ENCODE measurements at places on chromosomes 16 and 17. TPM values are rescaled to one million over a fixed set of nuclear protein-coding genes. Genes with fewer than 3 reads are reported as not detected.

- no peak for DNase-seq
Observed at GRCh38 chr17:65523853-65524664, 37.4 kb downstream of the AXIN2 start.

DNA sequence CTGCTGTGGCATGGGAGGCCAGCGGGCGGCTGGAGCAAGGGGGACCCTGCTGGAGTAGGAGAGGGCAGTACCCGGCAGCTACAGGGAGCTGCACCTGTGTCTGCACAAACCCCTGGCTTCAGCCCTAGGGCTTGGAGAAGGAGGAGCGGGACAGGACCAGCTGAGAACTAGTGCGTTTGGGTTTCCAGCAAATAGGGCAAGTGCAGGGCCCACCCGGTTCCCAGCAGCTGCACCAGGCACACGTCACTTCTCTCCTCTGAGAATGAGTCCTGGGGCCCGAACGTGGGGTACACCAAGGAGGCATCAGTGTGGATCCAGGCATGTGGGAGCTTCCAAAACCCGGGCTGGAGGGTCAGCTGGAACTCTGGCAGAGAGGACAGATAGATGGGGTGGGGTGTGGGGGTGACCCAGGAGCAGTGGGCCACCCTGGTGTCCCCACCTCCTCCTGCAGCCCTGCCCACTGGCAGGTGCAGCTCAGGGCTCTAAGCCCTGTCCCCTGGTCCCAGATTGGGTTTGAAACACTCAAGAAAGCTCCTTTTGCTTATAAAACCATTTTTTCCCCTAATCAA, 5.6 kb downstream of the C16orf89 start:
- DNase-seq: no peak

The HID1 gene
- polyA plus RNA-seq: 5.9 TPM

GRCh38 chr16:57151369-57151768, 34.5 kb downstream of the PSME3IP1 start:
- DNase-seq: no peak

- DNase-seq: no peak
Observed at GRCh38 chr16:11819798-11820197, 22.7 kb upstream of the ZC3H7A start.

DNA sequence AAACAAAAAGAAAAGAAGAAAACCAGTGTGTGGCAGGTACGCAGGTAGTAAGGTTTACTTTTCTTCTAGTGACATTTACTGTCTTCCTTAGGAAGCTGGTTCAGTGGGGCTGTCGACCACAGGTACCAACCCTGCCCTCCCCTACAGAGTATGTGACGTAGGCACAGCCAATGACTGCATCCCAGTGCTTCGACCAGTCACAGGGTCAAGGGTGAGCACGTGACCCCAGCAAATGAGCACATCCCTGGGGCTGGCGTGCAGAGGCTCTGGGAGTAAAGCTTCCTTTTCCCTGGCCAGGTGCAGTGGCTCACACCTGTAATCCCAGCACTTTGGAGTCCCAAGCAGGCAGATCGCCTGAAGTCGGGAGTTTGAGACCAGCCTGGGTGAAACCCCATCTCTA, 38.9 kb upstream of the PLCG2 start:
- no peak for DNase-seq

The RAC3 gene
- 6.0 TPM for polyA plus RNA-seq

GRCh38 chr16:53482123-53482522, 20.9 kb downstream of the AKTIP start:
- no peak for DNase-seq

The CCL4 gene
- polyA plus RNA-seq: 0.76 TPM

- DNase-seq: no peak
Observed at GRCh38 chr17:67911059-67911782, 85.0 kb downstream of the C17orf58 start.

DNA sequence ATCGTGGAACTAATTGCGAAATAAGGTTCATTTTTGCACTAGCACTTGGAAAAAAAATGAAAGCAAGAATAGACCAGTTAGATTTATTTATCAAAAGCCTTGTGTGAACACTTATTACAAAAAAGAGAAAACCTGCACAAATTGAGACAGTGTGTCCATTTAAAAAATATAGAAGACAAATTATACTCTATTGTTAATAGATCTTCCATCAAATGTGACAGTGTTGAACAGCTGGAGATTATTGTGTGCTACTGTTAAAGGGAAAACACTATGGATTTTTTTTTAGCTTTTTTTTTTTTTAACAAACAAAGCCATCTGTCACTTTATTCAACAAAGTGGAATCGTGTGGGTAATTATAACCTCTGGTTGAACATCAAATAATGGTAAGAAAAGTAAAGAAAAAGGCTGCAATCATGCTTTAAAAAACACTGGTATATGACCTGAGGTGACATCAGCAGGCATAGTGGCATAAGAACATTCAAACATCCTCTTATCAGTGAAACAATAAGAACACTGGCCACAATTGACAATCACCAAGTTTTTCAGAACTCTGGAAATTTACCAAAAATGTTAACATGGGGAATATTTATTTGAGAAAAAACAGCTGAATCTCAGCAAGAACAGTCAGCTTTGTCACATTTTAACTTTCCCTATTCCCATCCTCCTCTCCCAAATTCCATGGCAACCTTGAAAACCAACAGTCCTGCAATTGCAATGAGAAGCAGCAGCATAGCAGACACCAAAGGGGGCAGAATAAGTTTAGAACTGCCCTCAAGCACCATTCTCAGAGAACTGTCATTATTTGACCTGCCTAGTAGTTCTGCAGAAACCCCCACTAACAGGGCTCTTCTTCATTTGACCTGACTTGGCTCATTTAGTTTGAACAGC, 442.3 kb upstream of the MON1B start:
- no peak for DNase-seq

- no peak for DNase-seq
Observed at GRCh38 chr17:49402706-49403105, 12.0 kb downstream of the PHB1 start.

GRCh38 chr16:19393226-19394111, 24.2 kb upstream of the TMC5 start:
- DNase-seq: no peak

The SOCS1 gene
- polyA plus RNA-seq: 2.6 TPM

The UBB gene
- 1,502 TPM for polyA plus RNA-seq

The LGALS9 gene
- 8.5 TPM for polyA plus RNA-seq

GRCh38 chr17:62690168-62690897, 62.9 kb downstream of the MRC2 start:
- no peak for DNase-seq

GRCh38 chr16:57316390-57317017, 32.0 kb upstream of the PLLP start:
- no peak for DNase-seq

DNA sequence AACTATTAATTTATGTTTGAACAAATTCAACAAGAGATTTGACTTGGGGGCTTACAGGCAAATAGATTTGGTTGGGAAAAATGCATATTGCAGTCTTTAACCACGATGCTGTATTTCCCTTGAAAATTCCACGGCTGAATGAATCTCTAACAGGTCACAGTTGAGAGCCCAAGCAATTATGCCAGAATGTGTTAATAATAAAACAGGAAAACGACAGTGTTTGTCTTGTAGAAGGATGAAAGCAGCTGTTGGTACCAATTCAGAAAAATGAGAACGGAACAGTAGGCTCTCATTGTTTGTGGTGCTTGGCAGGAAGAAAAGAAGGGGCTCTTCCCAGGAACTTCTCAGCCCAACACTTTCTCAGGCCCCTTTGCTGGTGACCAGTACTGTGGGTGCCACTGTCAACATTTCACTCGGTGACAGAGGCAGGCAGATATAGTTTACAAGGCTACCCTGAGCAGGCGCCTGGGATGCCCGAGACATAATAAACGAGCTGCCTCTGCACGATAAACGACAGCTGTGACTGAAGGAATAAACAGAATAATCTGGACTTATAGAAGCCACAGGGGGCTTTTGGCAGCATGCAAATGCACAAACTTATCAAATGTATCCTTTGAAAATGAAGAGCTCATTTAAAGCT, 387.1 kb downstream of the HS3ST4 start:
- DNase-seq: no peak

DNA sequence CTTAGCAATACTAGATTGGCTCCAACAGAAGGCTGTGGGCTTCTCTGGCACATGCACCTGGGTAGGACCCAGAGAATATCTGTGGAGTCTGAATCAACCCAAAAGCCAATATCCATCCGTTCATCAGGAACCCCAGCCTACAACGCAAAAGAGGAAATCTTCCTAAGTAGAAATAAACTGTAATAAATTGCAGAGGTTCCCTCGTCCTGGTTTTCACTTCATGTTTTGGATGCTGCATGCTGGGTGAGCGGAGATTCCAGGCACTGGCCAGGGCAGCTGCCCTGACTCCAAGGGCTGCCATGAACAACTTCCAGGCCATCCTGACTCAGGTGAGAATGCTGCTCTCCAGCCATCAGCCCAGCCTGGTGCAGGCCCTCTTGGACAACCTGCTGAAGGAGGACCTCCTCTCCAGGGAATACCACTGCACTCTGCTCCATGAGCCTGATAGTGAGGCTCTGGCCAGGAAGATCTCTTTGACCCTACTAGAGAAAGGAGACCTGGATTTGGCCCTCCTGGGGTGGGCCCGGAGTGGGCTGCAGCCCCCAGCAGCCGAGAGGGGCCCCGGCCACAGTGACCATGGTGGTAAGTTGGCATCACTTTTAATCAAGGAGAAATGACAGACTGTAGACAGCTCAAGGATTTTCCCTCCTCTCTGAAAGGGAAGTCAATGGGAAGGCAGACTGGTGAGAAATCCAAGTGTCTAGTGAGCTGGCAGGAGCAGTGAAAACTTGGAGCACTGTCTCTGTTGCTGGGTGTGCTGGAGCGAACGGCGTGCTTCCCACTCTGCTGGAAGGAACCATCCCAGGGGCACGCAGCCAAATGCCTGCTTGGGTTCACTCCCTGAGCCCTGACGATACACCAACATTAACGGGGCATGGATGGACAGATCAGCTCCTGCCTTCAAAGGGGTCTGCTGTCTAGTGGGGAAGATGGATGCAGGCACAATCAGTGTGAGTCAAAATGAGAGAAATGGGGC, 10.7 kb upstream of the CIITA start:
- no peak for DNase-seq

- DNase-seq: no peak
Observed at GRCh38 chr17:78804777-78805176, 22.7 kb upstream of the CYTH1 start.

The GRAP gene
- polyA plus RNA-seq: 1.9 TPM

DNA sequence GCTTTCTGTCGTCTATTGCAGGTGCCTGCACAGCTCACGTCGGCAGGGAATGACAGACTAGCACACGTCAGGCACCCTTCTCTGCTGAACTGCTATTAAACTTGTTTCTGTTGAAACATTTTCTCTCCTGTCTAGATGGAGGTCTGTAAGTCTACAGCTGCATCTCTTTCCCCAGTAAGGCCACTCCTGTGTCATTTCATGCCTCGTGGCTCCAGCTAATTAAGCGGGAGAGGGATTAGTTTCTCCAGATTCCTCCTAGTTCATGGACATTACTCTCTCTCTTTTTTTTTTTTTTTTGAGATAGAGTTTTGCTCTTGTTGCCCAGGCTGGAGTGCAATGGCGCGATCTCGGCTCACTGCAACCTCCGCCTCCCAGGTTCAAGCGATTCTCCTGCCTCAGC, 54.5 kb downstream of the FOXK2 start:
- DNase-seq: no peak

GRCh38 chr16:51429041-51429440, 278.0 kb upstream of the SALL1 start:
- DNase-seq: no peak

DNA sequence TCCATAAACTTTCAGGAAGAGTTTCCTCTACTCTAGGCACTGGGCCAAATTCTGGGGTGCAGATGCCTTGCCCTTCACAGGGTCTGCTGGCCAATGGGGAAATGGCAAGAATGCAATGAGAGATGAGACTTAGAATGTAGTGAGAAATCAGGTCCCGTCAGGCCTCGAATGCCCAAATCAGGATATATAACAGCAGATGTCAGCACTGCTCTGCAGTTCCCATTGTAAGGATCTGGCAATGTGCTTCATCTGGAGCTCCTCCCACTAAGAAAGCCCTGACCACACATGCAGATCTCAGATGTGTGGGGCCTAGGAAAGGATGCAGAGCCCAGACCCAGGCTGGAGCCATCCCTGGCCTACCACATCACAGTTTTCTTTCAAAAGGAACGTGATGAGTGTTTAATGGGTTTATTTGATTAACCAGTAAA, 13.9 kb upstream of the LPCAT2 start:
- DNase-seq: peak; percentile 91

The TRIM65 gene
- 16.4 TPM for polyA plus RNA-seq

DNA sequence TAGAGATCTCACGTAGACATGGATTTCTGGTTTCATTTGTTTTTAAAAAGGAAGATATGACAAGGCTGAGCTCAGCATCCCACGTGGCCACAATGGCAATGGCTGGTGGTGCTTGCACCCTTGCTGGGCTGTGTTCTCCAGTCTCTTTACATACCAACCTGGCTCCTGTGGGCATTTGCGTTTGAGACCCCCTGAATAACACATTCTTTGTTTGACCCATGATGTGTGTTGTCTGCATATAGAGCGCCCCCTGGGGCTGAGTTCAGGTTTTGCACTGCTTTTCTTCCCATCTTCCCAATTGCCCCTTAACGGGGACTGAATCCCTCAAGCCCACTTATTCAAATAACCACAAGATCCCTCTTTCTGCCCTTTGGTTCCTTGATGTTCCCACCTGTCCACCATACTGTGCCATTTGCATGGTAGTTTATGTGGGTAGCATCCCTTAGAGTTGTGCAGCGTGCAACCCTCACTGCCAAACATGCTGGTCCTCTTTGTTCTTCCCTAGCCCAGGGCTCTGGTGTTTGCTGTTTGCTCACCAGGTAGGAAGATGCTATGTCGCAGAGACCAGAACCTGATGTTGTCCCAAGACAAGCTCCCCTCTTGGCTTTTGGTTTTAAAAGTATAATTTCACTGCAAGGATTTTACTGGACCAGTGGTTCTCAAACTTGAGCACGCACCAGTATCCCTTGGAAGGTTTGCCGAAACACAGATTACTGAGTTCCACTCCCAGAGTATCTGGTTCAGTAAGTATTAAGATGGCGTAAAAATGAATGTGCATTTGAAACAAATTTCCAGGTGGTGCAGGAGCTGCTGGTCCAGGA, 38.5 kb upstream of the NKD1 start:
- no peak for DNase-seq

- DNase-seq: no peak
Observed at GRCh38 chr17:74682471-74683190, 30.1 kb downstream of the CD300LF start.

DNA sequence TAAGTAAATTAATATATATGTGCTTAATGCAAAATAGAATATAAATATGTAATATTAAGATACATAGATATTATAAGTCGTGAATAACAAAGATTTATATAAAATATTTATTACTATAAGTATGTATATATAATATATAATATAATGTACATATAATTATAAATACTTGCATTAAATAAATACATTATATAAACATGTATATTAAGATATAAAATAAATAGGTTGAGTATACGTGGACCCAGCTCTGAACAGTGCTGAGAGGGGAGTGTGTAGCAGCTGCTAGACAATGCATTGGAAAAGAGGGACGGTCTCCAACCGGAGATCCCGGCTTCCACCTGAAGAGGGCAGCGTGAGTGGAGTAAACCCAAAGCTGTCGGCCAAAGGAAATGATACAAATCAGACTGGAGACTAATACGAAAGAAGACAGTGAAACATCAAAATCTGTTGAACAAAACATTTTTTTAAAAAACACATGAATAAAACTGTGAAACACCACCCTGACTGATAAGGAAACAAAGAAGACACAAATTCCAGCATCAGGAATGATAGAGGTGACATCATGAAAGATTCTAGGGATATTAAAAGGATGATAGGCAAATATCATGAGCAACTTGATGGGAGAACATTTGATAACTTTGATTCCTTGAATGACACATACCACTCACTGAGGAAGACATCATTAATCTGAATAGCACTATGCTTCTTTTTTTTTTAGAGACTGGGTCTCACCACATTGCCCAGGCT, 125.4 kb upstream of the CHMP6 start:
- no peak for DNase-seq

The PIPOX gene
- polyA plus RNA-seq: 1.9 TPM

Data from forelimb muscle (tissue), 1 donor.